Fibroblast of skin of left quadriceps (primary cell): ENCODE measurements at places on chromosomes 6 and 20.

- no peak for DNase-seq
Measured at GRCh38 chr6:148443798-148444560, 101.3 kb downstream of the SASH1 start.

- DNase-seq: no peak
Measured at GRCh38 chr6:36104836-36105235, 25.5 kb upstream of the MAPK13 start.

DNA sequence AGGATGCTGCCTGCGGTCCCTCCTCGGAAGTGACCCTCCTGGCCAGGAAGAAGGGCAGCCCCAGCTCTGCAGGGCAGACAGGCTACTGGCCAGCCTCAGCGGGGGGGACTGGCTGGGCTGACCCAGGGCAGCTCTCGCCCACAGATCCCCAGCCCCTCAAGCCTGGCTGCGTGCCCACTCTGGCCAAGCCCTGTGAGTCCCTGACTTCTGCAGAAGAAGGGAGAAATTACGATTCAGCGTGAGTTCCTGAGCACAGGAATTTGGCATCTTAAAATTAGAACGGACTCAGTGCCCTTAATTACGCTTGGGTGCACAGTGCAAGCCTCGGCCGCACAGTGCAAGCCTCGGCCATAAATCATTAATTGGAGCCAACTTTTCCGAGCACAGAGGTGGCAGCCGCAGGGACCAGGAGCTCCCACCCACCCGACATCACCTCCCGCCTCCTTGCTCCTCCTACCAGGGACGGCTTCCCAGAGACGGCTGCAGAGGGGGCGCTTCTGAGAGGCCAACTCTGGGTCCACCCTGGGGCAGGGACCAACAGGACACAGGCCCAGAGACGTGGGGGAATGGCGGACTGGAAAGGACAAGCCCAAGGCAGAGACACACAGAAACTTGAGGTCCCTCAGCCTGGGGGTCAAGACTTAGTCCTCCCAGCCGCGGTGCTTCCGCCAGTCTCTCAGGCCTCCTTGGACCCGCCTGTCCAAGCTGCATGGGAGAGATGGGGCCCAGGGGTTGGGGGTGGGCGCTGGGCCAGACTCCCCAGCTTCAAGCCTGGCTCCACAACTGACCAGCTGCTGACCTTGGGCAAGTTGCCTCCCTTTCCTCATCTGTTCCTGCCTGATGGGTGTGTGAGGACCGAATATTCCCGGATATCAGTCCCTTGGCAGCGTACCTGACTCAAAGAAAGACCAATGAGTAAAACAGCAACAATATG is 165.4 kb downstream of the TAF4 start:
- DNase-seq: no peak

DNA sequence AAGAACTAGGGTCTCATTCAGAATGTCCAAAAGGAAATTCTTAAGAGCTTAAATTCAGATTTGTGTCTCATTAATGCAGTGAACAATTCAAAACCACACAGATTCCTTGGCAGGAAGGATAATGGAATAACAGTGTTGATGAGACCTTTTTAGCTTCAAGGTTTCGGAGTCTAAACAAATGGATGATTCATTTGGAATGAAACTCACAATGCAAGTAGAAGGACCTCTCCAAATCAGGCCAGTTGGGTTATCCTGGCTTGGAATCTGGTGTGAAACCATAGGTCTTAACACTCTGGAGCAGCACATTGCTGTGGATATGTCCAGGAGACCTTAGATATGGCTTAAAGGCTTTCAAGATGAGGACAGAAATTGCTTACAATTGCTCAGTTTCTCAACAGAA is 44.9 kb downstream of the KCTD20 start:
- DNase-seq: no peak

DNA sequence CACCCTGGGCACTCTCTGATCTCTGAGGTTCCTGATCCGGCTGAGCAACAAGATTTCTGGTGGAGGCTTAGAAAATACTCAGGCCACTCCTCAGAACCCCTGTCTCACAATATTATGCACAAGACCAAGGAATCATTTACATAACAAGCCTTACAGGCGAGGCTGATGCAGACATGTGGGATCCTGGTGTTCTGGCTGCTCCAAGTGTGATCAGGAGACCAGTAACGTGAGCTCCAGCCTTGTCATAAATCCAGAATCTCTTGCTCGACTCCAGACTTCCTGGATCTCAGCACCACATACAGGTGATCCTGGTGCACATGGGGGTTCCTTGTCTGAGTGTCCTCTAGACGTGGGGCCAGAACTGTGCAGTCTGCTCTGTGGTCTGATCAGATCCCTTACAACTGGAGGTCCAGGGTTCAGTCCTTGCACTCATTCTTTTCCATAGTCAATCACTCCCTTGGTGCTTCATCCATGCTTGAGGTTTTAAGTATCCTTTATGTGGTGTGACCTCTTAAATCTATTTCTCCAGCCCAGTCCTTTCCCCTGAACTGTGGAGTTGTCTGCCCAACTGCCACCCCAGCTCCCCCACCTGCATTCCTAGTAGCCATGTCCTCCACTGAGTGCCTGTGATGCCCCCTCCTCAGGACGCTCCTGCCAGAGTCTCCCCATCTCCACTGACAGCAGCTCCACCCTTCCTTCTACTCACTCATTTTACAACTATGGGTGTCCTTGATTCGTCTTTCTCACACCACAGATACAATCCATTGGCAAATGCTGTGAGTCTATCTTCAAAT is 5.1 kb downstream of the HLA-C start:
- DNase-seq: no peak

GRCh38 chr20:54254596-54254995 is 46.7 kb downstream of the PFDN4 start:
- no peak for DNase-seq

GRCh38 chr6:112886415-112886814 is 539.3 kb downstream of the RFPL4B start:
- DNase-seq: no peak

DNA sequence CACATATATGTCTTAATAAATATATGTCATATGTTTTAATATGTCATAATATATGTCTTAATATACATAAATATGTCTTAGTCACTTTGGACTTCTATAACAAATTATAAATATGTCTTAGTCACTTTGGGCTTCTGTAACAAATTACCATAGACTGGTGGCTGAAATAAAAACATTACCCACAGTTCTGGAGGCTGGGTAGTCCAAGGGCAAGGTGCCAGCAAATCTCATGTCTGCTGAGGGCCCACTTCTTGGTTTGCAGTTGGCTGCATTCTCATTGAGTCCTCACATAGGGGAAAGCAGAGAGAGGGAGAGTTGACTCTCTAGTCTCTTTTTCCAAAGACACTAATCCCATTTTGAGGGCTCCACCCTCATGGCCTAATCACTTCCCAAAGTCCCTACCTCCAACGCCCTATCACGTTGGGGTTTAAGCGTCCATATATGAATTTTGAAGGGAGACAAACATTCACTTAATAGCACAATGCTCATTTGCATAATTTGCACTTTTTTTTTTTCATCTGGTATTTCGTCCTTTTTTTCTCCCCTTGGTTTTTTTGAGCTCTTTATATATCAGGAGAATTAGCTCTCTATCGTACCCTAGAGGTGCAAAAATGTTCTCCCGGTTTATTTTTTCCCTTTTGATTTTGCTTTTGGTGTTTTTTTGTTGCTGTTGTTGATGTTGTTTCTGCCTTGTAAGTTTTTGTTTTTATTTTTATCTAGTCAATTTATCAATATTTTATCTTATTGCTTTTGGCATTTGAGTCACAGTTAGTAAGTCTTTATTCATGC is 266.4 kb downstream of the PLCB1 start:
- DNase-seq: no peak

DNA sequence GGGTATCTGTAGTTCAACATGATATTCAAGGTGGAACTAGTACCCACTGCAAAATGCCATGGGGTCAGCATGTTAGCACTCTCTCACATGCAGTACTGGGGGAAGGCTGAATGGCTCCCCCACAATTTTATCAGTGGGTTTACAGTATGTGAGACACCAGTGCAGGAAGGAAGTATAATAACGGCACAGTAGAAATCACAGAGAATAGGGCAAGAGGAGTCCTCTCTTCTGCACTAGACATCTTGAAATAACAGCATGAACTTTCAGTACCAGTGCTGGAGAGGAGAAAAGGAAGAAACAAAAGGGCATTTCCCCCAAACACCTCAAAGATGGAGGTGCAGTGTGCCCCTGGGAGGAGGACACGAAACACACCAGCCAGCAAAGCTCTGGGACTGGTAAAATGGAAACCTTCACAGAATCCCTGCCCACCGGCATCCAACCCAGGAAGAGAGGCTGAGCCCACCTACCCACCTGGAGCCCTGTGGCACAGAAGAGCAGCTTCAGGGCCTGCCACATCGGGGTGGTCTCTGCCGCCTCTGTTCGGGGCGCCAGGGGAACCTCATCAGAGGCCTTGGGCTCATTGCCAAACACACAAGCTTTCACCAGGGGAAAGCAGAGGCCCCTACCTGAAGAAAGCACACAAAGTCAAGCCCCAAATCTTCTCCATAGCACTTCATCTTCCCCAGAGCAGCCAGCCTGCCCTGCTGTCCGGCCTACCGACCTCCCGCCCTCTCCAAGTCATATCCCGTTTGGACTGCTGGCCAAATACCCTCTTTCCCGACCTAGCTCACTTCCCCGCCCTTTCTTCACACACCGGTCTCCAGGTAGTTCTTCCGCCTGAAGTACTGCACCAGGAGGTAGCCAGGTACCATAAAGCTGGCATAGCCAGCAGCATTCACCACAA is 1.2 kb downstream of the SLC35B2 start:
- DNase-seq: no peak
